ENCODE measurements at places on chromosomes 11 and 22. TPM values are rescaled to one million over a fixed set of nuclear protein-coding genes. Genes with fewer than 3 reads are reported as not detected.

OTOG gene
- not detected for total RNA-seq

MAP6 gene
- 5.7 TPM for total RNA-seq

FSHB gene
- not detected for total RNA-seq

MS4A12 gene
- total RNA-seq = not detected

TMEM225 gene
- not detected for total RNA-seq

CDC45 gene
- total RNA-seq = 11.2 TPM

KDELR3 gene
- total RNA-seq = 125 TPM

SERPINH1 gene
- 431 TPM for total RNA-seq

RNF215 gene
- total RNA-seq = 21.0 TPM

FGF4 gene
- total RNA-seq = not detected

SYT13 gene
- total RNA-seq = not detected

CST6 gene
- 7.6 TPM for total RNA-seq

PIWIL4 gene
- 2.6 TPM for total RNA-seq

CNTF gene
- total RNA-seq = 0.92 TPM

FADD gene
- total RNA-seq = 29.5 TPM

IGLL1 gene
- not detected for total RNA-seq

SCGB2A2 gene
- total RNA-seq = not detected

SLC5A1 gene
- total RNA-seq = not detected

OR52N4 gene
- total RNA-seq = not detected

KRTAP5-10 gene
- not detected for total RNA-seq

MFNG gene
- total RNA-seq = 2.4 TPM

ACCSL gene
- not detected for total RNA-seq

SIPA1 gene
- total RNA-seq = 11.9 TPM

PATE4 gene
- total RNA-seq = not detected

SAA4 gene
- total RNA-seq = not detected

KCNC1 gene
- not detected for total RNA-seq

CAPN5 gene
- 28.3 TPM for total RNA-seq

TMEM191C gene
- 3.0 TPM for total RNA-seq

SOX10 gene
- not detected for total RNA-seq

LDHAL6A gene
- total RNA-seq = not detected

OR8H3 gene
- total RNA-seq = not detected

BTBD18 gene
- not detected for total RNA-seq

PRMT3 gene
- 17.6 TPM for total RNA-seq

Data from aortic smooth muscle cell (primary cell).